ENCODE measurements at places on chromosomes 3 and 15.

GRCh38 chr15:42800731-42801474, 64.0 kb upstream of the CDAN1 start:
- no peak for DNase-seq

DNA sequence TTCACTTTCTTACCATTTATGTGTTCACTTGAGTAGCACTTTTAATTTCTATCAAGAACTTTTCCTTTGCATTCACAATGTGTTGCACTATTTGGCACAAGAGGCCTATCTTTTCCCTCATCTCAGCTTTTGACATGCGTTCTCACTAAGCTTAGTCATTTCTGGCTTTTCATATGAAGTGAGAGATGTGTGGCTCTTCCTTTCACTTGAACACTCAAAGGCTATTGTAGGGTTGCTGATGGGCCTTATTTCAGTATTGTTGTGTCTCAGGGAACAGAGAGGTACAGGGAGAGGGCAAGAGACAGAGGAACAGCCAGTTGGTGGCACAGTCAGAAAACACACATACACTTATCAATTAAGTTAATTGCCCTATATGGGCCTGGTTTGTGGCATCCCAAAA, 127.4 kb upstream of the MLF1 start:
- DNase-seq = no peak

DNA sequence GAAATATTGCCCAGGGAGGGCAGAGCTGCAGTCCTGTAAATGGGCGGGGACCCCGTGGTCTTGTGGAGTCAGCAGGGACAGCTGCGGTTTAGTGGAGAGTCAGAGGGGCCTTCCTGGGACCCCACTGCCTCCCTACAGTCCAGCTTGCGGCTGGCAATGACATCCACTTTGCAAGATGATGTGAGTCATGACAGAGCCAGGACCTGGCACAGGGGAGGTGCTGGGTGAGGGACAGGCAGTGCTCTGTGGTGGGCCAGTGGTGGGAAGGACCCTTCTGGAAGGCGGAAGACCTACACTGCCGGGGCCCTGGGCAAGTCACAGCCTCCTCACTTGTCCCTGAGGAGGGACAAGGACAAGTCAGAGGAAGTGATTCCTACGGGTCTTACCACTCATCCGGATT, 17.8 kb downstream of the APBA2 start:
- DNase-seq = no peak

DNA sequence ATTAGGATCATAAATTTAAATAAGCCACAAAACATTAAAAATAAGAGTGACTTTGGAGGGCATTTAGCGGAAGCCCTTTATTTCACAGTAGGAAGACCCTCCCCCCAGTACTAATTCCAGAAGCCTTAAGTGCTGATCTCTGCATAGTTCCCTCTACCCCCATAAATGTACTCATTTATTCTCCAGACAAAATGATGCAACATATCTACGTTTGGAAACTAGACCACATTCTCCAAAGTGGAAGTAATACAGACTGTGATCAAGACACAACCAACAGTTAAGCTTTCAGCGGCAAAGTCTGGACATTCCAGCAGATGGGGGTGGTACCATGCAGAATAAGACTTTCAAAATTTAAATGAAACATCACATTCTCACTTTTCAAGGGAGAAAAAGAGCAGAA, 44.8 kb upstream of the RPS17 start:
- no peak for DNase-seq

GRCh38 chr3:195597229-195597628, 13.5 kb upstream of the APOD start:
- DNase-seq = no peak

- DNase-seq = no peak
Observed at GRCh38 chr15:96462768-96463750, 132.6 kb downstream of the NR2F2 start.

DNA sequence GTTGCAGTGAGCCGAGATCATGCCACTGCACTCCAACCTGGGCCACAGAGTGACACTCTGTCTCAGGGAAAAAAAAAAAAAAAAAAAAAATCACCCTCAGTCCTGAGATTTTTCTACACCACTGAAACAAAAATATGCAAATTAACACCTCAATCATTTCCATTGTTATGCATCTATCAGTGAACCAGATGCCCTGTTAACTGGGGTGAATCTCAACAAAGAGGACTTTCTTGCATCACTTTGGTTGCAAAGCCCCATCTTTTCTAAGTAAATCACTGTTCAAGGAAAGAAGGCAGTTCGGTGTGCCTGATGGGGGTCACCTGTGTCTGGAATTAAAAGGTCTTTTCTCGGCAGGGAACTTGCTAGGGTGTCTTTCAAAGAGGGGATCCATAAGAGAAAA, 421.6 kb downstream of the EPHB1 start:
- DNase-seq = no peak

DNA sequence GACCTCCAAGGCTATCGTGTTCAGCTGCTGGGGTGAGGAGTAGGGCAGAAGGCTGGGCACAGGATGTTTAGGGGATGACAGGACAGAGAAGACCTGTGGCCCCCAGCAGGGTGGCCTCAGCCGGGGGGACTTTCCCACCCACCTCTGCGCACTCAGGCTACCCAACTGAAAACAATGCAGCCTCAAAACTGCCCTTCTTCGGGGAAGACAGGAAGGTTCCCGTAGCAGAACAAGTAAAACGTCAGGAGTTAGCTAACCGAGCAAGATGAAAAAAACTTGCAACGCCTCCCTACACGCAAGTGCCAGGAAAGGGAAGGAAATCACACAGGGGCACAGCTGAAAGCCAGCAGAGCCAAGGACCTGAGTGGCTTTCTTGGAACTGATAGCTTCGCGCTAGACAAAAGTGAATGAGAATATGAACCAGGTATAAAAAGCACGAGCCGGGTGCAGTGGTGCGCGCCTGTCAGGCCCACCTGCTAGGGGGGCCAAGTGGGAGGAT, 38.4 kb upstream of the FURIN start:
- DNase-seq = peak; percentile 50

DNA sequence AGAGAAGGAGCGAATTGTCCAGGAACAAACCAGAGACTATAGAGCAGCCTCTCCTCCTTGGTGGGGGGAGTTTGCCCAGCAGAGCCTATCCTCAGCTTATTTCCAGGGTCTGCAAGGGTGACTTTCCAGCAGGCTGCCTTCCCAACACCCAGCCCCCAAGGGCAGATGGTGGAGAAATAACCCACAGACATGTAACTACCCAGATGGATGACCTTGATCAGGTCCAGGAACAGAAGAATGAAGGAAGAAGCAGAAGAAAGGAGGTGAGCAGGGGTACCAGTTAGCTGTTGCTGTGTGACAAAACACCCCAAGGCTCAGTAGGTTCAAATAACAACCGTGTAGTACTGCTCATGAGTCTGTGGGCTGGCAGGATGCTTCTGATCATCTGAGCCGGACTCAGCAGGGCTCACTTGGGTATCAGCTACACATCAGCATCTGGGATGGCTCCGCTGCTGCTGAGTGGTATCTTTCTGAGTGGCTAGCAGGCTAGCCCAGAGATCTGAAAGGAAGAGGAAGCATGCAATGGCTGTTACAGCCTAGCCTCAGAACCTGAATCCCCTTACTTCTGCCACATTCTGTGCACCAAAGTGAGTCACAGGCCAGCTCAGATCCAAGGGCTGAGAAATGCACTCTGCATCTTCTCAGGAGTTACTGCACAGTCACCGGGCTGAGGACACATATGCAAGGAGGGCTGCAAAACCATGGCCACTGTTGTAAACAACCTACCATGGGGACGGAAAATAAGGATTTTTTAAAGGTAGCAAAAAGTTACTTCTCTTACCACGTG, 22.2 kb upstream of the TXNRD3 start:
- no peak for DNase-seq

- no peak for DNase-seq
Observed at GRCh38 chr3:46516521-46516920, 18.7 kb downstream of the RTP3 start.

DNA sequence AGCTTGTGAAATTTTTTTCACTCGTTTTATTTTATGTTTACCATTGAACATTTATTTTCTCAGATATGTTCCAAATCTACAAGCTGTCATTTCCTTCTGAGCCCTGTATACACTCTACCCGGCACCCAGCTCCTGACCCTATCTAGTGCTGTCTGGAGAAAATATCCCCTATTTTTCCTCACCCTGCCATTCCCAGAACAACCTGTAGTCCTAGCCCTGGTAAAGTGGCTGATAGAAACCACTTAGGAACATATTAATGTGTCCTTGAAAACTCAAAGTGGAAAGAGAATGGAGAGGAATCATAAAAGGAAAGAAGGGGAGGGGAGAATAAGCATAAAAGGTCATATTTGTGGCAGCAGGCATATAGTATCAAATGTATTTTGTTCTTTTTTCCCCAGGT, 8.2 kb upstream of the TIMMDC1 start:
- no peak for DNase-seq

GRCh38 chr15:47725051-47725450, 7.7 kb downstream of the SEMA6D start:
- no peak for DNase-seq

DNA sequence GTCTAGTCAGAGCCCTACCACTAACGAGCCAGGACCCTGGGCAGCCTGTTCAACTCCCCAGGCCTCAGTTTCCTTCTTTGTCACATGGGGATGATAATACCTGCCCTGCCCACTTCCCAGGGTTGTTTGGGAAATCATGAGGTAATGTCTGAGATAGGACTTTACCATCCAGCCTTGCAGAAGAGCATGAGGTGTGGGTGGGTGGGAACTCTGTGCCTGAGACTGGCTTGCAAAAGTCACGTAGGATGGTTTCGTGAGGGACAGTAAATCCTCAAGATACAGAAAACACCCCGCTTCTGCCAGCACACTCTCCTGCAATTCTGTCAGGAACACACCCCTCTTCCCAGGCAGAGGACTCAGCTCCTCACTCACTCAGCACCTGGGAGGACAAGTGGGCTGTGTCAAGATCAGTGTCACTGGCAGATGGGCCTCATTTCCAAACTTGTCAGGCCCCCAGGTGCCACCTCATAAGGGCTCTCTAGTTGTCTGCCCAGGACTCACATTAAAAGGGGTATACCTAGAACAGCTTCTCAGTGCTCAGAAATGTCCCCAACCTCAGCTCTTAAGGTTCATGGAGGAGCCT, 58.4 kb downstream of the DAPK2 start:
- DNase-seq = peak; percentile 22

DNA sequence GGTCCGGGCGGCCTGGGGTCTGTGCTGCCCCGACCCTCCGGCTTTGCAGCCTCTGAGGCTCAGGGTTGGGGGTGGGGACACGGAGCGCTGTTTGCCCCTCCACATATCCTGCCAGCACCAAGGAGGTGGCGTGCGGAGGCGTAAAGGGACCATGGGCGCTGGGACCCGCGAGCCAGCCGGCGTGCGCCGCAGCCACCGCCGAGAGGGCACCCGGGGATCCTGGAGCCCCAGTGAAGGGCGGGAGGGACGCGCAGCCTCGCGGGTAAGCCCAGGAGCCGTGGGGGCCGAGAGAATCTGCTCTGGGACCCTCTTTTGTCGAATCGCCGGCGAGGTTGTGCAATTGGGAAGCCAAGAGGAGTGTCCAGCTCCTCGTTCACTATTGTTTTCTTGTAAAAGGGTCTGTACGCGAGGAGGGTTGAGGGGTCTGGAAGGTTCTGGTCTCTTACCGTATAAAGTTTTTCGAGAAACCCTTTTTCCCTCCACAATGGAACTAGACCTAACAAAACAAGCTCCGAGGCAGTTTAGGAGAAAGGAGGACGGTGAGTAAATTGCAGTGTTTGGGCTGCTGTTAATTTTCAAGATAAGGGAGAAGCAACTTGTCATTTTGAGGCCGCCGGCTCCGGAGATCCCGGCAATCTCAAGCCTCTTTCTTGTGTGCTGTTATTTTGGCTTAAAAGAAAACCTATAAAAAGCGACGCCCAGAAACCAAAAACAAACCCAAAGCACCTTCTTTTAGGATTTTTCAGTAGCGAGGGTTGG, 29.9 kb upstream of the ST3GAL6 start:
- peak; percentile 44 for DNase-seq

DNA sequence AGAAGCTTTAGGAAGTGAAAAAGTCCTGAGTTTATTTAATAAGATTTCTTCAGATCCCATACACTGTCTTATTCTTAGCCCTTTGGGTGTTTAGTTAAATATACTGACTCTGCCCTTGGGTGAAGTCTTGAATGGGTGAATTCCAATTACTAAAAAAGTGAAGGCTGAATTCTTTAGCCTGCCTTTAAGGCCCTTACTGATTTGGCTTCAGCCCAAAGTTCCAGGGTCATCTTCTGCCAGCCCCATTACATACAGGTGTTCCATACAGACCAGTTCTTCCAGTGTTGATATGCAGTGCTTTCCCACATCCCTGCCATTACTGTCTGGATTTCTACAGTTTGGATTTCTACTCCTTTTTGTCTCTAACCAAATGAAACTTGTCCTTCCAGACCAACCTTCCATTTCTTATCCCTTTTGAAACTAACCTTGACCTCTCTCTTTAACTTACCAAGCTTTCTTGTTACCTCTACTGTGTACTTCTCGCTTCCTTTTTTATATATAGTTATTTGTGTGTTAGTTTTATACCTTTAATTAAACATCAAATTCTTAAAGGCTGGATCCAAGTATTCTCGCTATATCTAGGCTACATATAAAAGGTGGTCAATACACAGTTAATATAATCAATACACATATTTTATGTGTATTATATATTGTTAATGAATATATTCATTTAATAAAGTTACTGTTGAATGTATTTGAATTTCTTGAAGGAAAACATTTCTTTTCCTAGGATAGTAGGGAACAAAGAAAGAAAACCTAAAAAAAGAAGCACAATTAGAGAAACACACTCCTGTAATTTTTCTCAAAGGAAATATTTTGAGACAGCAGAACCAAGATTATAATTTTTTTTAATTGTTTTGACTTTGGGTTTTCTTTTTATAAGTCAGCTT, 15.0 kb downstream of the MBNL1 start:
- no peak for DNase-seq

GRCh38 chr15:46408312-46408711, 773.5 kb downstream of the SQOR start:
- no peak for DNase-seq

GRCh38 chr15:55005679-55006078, 191.1 kb downstream of the RSL24D1 start:
- DNase-seq = no peak

GRCh38 chr3:181941250-181941649, 229.5 kb downstream of the SOX2 start:
- DNase-seq = no peak

All from heart left ventricle (tissue), 16 donors.